ENCODE measurements at places on chromosomes 16 and 17.

DNA sequence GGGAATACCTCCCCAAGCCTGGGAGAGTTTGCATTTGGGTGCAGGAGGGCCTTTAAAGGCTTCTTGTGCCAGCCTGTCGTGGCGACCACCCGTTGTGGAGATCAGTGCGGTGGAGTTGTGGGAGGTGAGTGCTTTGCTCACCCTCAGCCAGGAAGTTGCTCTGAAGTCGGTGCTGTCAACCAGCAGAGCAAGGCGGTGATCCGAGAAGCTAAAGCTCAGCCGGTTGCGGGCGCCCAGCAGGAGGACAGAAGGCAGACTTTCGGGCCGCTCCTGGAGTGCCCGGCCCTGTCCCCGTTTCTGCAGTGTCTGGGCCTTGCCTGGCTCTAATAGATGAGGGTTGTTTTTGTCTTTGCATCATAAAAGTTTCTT, 1.4 kb downstream of the UBE2I start:
- no peak for DNase-seq

DNA sequence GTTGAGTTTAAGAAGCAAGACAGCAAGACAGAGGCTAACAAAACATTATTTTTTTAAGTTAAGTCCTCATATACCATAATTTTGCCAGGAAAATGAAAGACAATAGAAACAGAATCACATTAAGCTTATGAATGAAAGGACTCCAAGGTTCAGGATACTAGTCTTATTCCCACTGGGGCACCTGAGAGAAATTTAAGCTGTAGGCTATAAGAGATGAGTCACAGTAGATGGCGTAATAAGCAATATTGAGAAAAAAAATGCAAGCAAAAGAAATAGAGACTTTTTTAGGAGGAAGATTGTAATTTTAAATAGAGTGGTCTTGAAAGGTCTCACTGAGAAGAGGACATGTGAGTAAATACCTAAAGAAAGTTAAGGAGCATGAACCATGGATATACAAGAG, 57.1 kb upstream of the KIF2B start:
- no peak for DNase-seq

DNA sequence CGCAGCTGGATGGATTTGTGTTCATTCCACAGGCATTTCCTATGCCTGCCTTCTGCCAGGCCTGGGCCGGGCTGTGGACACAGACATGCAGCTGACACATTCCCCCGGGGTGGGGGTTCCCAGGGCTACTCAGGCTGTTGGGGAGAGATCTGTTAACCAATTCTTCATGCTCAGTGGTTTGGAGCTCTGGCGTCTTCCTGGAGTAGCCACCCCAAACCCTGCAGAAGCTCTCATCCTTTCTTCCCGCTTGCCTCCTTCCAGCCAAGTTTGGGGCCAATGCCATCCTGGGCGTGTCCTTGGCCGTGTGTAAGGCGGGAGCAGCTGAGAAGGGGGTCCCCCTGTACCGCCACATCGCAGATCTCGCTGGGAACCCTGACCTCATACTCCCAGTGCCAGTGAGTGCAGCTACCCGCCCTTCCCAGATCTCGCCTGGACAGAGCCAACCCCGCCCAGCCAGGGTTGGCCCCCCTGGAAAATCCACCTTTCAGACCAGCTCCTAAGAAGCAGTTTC, 2.6 kb downstream of the ENO3 start:
- no peak for DNase-seq

DNA sequence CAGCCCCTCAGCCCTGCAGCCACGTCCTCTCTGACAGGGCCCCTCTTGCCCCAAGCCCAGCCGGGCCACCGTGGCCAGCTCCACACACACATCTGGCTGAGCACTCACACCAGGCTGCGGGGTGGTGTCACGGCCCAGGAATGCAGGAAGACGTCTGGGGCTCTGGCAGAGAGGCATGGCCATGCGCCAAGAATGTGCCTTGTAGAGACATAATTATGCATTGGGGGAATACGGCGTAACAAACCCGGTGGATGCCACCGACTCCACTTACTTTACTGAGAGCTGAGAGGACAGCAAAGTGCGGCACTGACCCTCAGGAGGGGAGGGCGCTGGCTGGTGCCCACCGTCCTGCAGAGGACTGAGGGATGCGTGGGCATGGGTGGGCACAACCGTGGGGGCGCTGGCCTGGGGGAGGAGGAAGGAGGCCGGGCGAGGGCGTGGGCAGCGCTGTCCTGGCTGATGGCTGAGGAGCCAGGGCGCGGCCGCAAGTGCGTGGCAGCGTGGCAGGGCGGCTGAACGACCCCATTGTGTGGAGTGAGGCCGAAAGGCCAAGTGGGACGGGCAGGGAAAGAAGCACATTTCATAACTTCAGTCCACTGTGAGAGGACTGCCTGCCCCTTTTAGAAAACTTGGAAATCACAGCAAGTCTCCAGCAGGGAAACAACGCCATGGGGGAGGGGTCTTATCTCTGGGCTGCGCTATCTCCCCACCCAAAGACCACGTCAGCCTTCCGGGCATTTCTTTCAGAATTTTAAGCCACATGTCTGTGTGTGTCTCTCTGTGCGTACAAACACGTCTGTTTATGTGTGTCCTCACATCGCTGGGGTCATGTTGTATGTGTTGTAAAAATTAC, 30.6 kb downstream of the METRNL start:
- no peak for DNase-seq

DNA sequence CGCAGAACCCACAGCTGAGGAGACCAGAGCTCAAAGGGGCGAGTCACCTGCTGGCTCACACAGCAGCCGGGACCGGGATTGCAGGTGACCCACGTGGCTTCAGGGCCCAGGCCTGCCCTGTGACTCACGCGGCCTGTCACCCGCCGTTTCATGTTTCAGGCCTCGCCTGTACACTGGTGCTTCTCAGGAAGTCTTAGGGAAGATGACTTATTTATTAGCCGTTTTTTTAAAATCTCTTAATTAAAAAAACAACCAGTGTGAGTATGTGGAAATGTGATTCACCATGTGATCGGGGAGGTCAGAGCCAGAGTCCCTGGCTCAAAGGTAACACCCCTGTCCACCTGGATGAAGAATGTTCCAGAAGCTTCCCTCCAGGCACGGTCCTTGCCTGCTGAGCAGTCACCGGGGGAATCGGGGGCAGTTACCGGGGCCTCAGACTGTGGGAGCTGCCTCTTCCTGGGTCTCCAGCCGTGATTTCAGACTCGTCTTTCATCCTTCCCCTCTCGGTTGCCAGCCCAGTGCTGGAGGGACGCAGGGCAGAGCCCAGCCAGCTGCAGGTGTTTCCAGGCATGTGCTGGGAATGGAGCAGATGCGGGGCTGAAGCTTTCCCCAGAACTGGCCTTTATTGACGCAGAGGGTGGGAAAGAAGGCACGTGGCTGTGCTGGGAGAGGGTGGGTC, 49.3 kb downstream of the CMIP start:
- no peak for DNase-seq

- no peak for DNase-seq
Measured at GRCh38 chr17:56866496-56866895, 32.5 kb downstream of the DGKE start.

- no peak for DNase-seq
Measured at GRCh38 chr17:64547319-64547718, 40.5 kb downstream of the CEP95 start.

- no peak for DNase-seq
Measured at GRCh38 chr17:45876539-45876938, 17.8 kb upstream of the MAPT start.

- no peak for DNase-seq
Measured at GRCh38 chr17:66789961-66790437, 44.9 kb upstream of the CACNG5 start.

- DNase-seq = no peak
Measured at GRCh38 chr17:42180411-42180921, 476 bp downstream of the KCNH4 start.

- no peak for DNase-seq
Measured at GRCh38 chr16:30527635-30528178, 1.3 kb upstream of the ZNF768 start.

- DNase-seq = no peak
Measured at GRCh38 chr16:17377360-17378324, 93.1 kb downstream of the XYLT1 start.

- no peak for DNase-seq
Measured at GRCh38 chr17:49388290-49388640, 26.2 kb upstream of the ZNF652 start.

GRCh38 chr16:75305364-75306098, 54.1 kb upstream of the BCAR1 start:
- DNase-seq = peak; percentile 7

GRCh38 chr16:6153901-6154300, 1056.3 kb upstream of the EEF2KMT start:
- DNase-seq = no peak

- DNase-seq = no peak
Measured at GRCh38 chr16:2856061-2856670, 1.8 kb downstream of the PRSS22 start.

- DNase-seq = no peak
Measured at GRCh38 chr16:51938861-51939260, 608.1 kb downstream of the TOX3 start.

Data from C1 segment of cervical spinal cord (tissue), 14 donors.